GM04503 (cell line): ENCODE measurements at places on chromosomes 2 and 18.

DNA sequence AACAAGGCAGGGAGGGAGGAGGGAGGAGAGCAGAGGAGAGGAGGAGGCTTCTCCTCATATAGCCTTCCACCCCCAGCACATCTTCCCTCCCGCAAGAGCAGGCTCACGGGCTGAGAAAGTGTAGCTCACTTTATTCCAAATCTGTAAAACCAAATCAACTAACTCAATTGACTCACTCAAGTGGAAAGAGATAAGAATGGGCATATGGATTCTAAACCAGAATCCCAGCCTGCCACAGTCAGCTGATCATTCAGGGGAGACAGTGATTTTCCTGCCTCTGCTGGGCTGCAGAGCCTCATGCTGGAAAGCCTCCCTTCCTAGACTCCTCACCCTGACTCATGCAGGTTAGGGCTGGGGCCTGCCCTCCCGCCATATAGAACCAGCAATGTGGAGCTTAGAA, 4.2 kb upstream of the TWSG1 start:
- no peak for DNase-seq

GRCh38 chr18:21903709-21904108, 163.1 kb downstream of the MIB1 start:
- no peak for DNase-seq

DNA sequence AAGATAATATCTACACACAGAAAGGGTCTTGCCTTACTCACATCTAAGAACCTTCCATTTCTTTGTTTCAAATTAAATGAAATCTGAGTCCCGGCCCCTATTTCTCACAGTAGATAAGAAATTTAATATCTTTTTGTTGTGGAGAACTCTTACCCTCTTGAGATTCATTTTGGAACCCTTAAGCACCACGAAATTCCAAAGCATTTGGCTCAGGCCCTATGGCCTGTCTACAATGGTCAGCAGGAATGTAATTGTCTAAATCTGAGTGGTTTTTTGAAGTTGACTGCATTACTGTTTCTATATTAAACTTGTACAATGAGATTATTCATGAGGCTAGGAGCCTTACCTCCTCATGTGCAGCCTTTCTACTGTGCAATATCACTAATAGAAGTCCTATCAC, 723.3 kb downstream of the TSN start:
- DNase-seq, result peak; percentile 14

DNA sequence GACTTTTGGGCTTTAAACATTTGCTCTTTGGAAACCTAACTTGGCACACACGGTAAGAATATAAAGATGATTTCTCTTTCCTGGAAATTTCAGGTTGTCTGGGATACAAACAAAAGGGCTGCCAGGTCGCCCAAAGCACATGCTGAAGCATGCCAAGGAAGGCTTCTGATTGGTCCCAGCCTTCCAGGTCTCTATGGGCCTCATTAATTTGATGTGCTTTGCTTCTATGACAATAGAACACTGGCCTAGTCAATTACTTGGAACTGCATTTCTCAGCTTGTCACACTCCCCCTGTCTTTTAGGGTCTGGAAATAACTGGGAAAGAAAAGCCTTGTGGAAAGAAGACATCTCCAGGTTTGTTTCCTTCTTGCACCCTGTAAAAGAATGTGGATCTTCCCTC, 228.9 kb downstream of the ADCYAP1 start:
- DNase-seq, result no peak

DNA sequence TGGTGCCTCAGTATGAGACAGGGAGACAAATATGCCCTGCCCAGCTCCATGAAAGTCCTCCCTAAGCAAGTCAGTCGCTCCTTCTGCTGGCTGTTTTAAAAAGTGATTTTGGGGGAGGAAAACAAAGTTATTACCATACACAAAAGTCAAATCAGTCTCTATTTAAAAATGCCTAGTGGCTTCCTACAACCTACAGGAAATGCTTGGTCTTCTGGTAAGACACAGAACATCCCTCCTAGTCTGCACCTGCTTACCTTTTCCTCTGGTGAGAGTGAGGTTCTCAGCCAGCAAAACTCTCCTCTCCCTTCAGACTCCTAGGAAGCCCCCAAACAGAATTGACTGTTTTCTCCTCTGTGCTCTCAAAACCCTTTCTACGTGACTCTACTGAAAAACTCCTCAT, 13.5 kb downstream of the CMPK2 start:
- DNase-seq, result no peak

DNA sequence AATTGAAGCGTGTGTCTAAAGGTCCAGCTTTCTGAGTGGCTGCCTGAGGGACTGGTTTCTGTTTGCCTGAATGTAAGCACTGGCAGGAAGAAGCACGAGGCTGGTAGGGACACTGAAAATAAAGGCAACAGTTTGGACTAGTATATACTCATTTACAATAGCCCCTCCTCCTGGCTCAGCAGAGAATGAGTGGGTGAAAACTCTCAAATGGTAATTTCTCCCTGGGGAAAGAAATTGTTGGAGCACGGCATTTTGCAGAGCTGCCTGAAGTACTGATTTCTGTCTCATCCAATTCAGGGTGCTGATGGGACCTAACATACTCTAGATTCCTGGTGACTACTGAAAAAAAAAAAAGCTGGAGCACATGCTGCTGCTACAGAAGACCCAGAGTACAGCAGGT, 17.3 kb upstream of the SPP2 start:
- DNase-seq, result no peak

- no peak for DNase-seq
Measured at GRCh38 chr2:240322231-240322955, 113.1 kb upstream of the GPC1 start.

DNA sequence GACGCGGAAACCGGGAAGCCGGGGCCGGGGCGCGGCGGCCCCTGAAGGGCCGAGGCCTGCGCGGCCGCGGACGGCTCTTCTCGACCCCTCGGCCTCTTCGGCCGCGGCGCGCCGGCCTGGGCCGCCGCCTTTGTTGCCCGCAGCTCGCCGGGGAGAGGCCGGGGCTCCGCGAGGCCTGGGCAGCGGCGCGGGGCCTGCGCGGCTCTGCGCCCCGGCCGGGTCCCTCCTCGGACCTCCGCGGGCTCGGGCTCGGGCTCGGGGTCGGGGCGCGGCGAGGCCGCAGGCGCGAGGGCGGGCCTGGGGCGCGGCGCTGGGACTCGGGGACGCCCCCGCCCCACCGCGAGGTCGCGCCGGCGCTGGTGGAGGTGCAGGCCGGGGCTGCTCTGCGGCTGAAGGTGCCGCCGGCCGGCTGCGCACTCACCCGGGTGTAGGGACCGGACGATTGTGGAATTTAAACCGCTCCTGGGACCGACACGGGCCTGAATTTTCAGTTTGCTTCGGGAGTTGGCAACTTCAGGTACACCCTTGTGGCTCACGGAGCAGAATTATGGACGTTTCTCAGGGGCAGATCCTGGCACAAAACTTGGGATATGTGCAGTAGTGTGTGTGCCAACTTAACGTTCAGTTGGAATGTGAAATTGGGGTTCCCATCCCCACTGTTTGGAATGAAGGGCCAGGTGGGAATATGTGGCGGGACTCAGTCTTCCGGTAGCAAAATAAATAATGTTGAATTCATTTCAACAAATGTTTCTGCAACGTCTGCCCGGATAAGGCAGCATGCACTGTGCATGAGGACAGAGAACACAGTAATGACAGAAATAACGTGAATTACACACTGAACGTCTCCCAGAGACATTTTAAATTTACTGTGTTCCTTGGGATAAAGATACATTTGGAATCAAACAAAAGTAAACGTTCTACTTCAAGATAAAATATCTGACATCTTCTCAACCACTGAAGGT, 787 bp downstream of the SOCS6 start:
- DNase-seq, result no peak

- no peak for DNase-seq
Measured at GRCh38 chr2:167293943-167294775, 405.9 kb downstream of the XIRP2 start.

DNA sequence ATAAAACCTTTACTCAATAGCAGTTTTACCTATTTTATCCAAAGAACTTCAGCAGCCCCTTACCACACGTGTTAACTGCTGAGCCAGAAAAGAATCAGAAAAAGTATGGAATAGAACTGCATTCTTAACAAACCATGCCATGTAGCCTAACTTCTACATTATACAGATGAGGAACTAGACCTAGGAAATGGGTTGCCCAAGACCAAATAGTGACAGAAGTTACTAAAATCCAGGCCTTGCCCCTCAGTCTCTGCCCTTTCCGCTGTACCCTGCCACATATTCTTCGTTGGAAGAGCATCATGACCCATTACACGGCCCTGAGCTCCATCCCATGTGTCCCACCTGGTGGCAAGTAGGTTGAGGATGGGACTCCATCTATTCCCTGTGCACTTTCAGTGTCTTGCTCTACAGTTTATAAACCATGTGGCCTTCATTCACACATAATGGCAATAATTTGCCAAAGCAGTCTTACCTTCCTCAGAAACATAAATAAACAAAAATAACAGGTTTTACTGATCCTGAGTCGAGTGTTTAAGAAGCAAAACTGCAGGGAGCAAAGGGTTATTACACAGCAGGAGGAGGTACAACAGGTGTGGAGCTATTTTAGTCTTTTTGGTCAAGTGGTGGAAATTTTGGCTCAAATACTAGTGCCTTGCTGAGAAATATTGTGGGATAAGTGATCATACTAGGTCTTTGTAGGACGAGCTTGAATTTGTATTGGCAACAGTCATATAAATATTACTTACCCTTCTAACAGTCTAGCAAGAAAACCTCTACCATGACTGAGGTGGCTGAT, 46.5 kb downstream of the HNRNPLL start:
- DNase-seq, result no peak

DNA sequence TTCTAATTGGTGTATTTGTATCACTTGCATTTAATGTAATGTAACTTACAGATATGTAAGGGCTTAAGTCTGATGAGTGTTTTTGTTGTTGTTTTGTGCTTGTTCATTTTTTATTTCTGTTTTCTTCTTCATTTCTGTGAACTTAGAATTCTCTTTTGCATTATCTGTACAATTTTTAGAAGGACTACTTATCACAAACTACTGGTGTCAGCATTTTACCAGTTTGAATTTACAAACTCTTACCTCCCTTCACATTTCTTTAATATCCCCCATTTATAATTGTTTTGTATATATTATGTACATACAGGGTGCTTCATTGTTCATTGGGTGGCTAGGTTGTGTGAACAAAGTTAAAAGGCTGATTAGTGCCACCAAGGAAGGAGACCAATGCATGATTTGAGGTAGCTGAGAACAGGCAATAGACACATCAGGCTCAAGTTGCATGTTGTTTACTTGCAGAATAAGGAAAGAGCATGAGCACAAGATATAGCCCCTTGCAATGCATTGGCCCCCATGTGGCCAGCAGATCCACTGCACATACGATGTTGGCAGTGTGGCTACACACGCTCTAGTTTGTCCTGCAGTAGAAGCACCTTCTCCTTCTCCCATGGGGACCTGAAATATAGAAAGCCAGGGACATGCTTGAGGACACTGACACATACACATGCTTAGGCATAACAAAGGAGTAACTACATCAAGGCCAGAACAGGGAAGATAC, 198.2 kb downstream of the CD8B2 start:
- DNase-seq, result no peak

- DNase-seq, result no peak
Measured at GRCh38 chr2:22596306-22596705, 788.7 kb upstream of the KLHL29 start.

DNA sequence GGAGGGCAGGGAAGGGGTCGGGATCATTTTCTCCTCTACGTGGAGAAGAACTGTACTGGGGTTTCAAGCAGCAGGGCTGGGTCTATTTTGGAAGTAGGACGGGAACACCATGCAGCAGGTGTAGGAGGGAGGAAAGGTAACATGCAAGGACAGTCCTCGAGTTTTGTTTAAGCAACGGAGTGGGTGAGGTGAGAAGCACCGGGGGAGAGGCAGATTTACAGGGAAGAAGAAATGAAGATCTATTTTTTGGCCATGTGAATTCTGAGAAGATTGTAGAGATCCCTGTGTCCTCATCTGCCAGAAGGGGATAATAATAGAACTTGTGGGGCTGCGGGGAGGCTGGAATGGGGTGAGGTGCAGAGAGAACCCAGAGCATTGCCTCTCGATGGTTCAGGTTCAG, 85.6 kb downstream of the INPP5D start:
- no peak for DNase-seq

DNA sequence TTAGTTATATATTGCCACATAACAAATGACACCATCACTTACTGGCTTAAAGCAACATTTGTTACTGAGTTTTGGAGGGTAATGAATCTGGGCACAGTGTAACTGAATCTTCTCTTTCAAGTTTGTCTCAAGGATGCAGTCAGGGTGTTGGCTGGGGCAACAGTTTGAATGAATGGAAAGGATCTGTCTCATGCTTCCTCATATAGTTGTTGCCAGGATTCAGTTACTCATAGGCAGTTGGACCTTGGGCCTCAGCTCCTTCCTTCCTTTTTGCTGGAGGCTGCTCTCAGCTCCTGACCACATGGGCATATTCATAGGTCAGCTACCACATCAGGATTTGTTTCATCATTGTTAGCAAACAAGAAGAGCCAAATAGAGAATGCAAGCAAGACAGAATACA, 466.1 kb upstream of the MC4R start:
- DNase-seq, result no peak

DNA sequence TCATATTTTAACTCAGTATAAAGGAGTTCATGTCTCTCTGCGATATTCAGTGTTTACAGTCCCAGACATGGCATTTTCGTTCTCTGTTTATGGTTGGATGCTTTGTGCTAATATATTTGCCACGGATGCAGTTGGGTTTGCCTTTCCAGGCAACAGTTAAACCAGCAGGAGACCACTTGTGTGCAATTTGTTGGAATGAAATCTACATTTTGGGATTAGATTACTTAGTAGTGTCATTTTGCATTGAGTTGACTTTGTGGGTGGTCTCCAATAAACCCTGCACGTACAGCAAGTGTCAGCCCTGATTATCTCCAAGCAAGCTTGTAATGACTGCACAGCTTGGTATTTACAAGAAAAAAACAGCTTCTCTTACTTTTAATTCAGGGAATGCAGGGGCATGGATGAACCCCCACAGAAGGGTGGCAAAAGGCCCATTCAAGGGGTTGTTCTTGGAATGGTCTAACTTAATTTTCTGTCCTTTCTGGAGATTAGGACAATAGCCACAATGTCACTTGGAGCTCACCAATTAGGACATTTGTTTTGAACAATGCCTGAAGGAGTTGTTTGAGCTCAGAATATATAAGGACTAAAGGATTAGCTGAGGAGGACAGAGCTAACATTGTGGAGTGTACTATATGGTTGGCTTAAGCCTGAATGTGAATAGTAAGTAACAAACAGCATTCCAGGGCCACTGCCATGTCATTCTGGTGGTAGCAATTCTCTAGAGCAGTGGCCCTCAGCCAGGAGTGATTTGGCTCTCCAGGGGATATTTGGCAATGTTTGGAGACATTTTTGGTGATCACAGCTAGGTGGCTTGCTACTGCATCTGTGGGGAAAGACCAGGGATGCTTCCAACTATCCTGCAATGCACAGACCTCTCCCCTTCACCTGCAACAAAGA, 121.5 kb downstream of the SLC4A3 start:
- no peak for DNase-seq

DNA sequence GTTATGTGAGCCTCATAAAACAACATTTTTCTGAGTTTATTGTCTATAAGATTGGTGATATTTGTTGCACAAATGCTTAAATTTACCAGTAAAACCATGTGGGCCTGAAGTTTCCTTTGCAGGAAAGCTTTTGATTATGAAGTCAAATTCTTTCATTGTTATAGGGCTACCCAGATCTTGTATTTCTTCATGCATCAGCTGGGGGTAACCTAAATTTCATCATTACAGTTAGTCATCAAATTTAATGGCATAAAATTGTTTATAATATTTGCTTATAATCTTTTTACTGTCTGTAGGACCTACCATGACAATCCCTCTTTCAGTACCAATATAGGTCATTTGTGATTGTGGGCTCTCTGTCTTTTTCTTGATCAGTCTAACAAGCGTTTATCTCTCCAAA, 47.8 kb downstream of the SMAD2 start:
- DNase-seq, result no peak
